ENCODE measurements at places on chromosomes 6 and 20.

GRCh38 chr20:54115172-54115854, 44.9 kb upstream of the BCAS1 start:
- no peak for DNase-seq
- no peak overlapping the region for H3K4me3 ChIP-seq
- no peak overlapping the region for H3K27ac ChIP-seq
- H3K27me3 ChIP-seq: no peaks in the 10 kb centered on the region

- no peak overlapping the region for H3K4me3 ChIP-seq
- no peaks in the 10 kb centered on the region for H3K36me3 ChIP-seq
- no peaks in the 10 kb centered on the region for H3K27me3 ChIP-seq
- H3K27ac ChIP-seq: no peak overlapping the region
- H3K4me1 ChIP-seq: no peaks in the 10 kb centered on the region
- no peak for DNase-seq
Observed at GRCh38 chr6:84599991-84600390, 164.4 kb downstream of the TBX18 start.

- no peak for DNase-seq
- H3K4me1 ChIP-seq: no peaks in the 10 kb centered on the region
- no peaks in the 10 kb centered on the region for H3K27me3 ChIP-seq
- no peak overlapping the region for H3K27ac ChIP-seq
- no peaks in the 10 kb centered on the region for H3K36me3 ChIP-seq
Observed at GRCh38 chr6:134508862-134509498, 191.1 kb upstream of the SGK1 start.

- no peak for DNase-seq
- no peaks in the 10 kb centered on the region for H3K27me3 ChIP-seq
Observed at GRCh38 chr6:101992286-101992685, 598.8 kb downstream of the GRIK2 start.

DNA sequence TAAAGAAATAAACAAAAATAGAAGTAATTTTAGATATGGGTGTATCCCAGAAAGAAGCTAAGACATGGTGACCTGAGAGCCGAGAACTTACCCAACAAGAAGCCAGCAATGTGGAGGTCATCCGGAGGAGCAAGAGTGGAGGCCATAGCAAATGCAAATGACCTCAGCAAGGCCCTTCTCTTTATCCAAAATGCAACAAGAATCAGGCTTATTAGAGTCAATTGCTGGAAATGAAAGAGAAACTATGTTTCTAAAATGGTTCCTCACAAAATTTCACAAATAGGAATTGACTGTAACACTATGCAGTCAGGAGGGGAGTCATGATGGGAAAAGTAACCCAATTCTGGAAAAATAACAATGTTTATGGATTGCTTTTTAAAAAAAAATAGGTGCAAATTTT, 90.4 kb downstream of the TNFAIP3 start:
- DNase-seq: no peak
- peaks cover 1% of the 10 kb centered on the region for H3K4me1 ChIP-seq
- H3K27ac ChIP-seq: no peak overlapping the region
- no peaks in the 10 kb centered on the region for H3K36me3 ChIP-seq
- H3K4me3 ChIP-seq: no peak overlapping the region

Data from Karpas-422 (cell line).